Esophagus squamous epithelium (tissue), 5 donors: ENCODE measurements at places on chromosomes 7 and 10. TPM values are rescaled to one million over a fixed set of nuclear protein-coding genes. Genes with fewer than 3 reads are reported as not detected.

The MRLN gene
- total RNA-seq: not detected

The ASZ1 gene
- total RNA-seq: not detected

DNA sequence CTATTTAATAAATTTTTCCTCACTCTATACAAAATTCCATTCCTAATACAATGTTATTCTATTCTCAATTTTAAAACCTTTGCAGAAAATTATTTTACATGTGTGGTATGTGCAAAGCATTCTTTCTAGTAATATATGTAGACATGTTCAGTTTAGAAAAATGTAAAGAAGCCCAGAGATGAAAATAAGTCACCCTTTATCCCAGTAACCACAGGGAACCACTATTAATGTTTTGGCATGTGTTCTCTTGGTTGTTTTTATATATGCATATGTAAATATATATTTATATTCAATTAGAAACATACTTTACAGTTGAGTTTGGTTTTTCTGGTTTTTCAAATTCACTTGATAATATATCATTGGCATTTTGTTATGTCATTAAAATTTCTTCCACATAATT is 14.8 kb upstream of the GLCCI1 start:
- DNase-seq: no peak

GRCh38 chr7:155644971-155645509 is 579 bp downstream of the RBM33 start:
- no peak for DNase-seq

DNA sequence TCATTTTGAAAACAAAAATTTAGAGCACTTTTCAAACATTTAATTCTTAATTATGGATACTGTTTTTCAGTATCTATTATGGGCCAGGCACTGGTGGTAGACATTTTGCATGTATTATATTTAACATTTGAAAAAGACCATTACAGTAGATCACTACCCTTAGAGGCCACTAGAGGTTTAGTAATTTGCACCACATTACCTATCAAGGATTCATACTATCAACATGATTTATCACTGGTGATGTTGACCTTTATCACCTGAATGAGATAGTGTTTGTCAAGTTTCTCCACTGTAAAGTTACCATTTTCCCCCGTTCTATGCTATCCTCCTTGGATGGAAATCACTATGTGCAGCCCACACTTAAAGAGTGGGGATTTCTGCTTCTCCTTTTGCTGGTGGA is 4.4 kb upstream of the SNX13 start:
- DNase-seq: no peak

DNA sequence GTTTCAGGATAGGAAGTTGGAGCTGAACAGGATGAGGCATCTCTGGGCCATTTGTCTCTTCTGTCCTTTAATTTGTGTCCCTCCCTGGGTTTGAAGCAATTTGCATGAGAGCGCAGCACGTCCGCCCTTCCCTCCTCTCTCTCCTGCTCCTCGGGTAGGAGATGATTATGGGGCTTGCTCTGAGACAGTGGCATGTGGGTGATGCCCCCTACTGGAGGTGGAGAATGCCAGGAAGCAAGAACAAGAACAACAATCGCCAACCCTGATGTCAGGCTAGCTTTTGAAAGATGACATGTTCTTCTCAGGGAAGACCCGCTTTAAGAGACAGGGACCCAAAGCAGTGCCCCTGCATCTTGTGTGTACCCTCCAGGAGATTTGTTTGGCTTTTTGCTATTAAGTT is 63.9 kb upstream of the LOXL4 start:
- no peak for DNase-seq

- DNase-seq: peak; percentile 26
Measured at GRCh38 chr10:103451091-103451813, 918 bp downstream of the CALHM2 start.

- no peak for DNase-seq
Measured at GRCh38 chr10:43852149-43852548, 203.5 kb upstream of the ZNF32 start.

DNA sequence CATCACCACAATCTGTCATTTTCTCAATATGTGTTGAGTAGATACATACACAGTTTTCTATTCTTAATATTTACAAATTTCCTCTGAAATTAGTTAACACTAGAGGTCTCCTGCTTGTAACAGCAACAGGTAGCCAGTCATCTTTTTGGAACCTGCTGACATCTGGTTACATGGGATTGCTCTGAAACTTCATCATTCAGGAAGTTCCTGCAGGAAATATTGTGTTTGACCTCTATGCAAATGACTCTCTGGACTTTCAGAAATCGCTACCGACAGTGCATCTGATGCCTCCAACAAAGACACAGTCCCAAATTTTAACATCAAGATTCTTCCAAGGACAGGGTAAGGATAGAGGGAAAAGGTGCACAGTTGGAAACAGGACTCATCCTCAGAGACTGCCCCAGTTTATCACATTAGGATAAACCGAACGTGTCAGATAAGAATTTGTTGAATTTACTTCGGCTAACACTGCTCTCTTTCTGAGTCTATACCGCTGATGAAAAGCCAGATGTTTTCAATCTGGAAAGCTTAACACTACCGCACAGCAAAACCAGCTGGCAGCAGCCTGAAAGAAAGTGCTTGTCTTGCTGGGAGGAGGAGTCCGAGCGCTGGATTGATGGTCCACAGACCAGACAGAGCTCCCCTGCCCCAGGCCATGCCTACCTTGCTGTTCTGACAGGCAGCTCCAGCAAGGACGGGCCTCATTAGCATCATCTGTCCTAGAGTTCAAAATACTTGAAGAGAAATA is 633.4 kb downstream of the PARD3 start:
- DNase-seq: no peak

DNA sequence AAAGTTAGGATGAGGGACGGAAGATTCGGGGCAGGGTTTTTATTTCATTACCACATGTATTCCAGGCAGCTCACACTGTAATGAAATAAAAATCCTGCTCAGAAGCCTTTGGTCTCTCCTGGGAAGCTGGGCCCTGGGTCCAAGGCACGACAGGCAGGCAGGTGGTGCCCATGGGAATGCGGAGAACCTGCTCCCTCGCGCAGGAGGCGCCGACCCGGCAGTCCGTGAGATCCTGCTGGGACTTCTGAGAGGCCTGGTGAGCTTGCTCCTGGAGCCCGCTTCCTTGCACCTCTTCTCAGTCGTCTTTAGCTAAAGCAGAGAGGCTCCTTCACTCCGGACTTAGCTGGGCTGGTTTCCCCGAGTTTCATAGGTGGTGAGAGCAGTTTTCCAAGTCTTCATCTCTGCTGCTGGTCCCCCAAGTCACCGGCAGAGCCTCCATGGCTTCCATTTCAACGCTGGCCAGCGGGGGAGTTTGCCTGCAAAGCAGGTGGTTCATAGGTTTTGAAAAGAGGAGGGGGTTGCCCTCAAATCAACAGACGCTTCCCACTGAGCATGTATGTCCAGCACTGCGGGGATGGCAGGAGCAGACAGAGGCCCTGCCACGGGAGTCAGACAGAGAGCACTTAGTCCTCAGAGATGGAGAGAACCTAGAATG is 24.5 kb downstream of the IL15RA start:
- no peak for DNase-seq

GRCh38 chr10:51321300-51321699 is 247.0 kb downstream of the PRKG1 start:
- DNase-seq: no peak

- DNase-seq: no peak
Measured at GRCh38 chr7:96694082-96694481, 15.6 kb downstream of the SEM1 start.

DNA sequence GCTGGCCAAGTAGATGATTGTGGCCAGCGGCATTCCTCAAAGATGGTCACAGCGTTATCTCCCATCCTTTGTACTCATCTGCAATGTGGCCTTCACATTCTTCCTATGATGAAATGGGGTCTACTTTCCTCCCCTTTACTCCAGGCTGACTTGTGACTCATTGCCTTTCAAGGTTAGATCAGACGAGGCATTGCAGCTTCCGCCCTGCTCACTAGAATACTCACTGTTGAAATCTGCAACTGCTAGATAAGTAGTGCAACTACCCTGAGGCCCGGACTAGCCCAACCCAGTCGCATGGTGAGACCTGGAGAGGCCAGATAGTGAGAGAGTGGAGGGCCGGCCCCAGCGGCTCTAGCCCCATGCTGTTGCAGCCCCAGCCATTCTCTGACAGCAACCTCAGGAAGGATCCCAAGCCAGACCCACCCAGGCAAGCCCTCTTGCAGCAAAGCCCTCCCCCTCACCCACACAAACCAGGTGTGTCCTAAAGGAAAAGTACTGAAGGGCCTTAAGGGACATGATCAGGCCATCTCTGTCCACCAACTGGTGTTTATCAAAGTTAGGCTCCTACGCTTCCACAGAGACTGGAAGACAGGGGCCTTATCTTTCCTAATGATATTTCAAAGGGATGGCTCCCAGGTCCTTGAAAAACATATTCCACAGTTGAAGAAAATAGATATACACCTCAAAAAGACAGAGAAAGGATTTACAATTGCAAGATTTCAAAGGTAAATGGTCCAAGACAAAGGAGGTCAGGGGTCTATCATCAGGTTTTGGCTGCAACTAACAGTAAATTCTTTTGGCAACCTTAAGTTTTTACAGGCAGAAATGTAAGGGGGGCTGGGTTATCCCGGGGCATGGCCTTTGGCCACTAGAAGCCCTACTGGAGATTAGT is 107.2 kb upstream of the TRIM24 start:
- no peak for DNase-seq
